ENCODE measurements at places on chromosomes 5 and 9. TPM values are rescaled to one million over a fixed set of nuclear protein-coding genes. Genes with fewer than 3 reads are reported as not detected.

- no peak for DNase-seq
Observed at GRCh38 chr9:116219686-116220085, 66.1 kb downstream of the PAPPA start.

DNA sequence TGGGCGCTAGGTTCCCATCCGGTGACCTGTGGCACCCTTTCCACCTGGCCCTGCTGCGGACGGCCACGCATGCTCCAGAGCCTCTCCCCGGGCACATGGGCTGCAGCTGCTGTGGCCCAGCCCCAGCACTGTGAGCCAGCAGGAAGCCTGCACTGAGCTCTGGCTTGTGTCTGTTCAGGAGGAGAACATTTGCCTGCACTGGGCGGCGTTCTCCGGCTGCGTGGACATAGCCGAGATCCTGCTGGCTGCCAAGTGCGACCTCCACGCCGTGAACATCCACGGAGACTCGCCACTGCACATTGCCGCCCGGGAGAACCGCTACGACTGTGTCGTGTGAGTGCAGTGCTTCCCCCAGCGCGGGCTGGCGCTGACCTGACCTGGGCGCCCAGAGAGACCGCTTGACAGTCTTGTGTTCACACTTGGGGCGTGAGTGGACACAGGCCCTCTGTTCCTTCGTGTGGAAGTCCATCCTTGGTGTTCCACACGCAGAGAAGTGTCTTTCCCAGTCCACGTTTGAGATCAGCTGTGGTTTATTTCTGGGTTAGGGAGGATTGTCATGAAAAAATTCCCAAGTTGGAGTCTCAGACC lies 66.2 kb upstream of the CACNA1B start:
- no peak for DNase-seq

DNA sequence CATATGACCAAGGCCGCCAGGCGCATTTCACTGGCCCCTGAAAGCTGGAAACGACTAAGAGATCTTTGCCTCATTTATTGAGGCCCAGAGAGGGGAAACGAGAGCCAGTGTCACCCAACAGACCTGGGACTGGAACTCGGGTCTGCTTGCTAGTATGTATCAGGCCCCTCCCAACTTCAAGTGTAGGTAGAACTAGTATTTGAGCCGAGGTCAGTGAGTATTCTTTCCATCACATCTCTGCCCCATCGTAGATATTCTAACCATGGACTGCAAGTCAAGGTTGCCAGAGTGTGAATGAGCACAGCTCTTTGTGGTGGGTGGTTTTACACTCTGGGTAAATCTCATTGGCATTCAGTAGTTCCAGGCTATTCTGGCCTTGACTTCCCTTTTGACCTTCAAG lies 42.2 kb downstream of the GPR107 start:
- DNase-seq, result no peak

DNA sequence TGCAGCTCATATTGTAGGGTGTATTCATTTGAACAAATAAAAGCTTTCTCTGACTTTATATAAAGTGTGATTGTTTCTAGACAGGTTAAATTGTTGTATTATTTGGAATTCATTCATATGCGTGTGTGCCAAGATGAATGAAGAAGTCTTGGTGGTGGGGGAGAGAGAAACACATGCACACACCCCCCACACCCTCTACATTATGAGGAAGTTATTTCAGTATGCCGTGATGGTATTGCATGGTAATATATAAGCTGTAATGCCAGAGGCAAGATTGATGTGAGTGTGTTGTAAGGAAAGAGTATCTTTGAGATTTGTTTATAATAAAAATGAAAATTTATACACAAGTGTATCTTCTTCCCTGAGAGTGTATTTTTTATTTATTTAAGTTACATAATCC lies 71.0 kb downstream of the IPO11 start:
- no peak for DNase-seq

The PKD2L2 gene
- under 0.01 TPM for total RNA-seq

- no peak for DNase-seq
Observed at GRCh38 chr5:134041570-134042411, 37.0 kb upstream of the VDAC1 start.

The TSSK1B gene
- not detected for total RNA-seq

The SEMA5A gene
- under 0.01 TPM for total RNA-seq

GRCh38 chr9:86340356-86341006 lies 13.7 kb downstream of the TUT7 start:
- DNase-seq, result no peak

GRCh38 chr9:78985084-78985738 lies 586.6 kb upstream of the TLE4 start:
- no peak for DNase-seq

GRCh38 chr5:158970569-158971014 lies 129.1 kb downstream of the EBF1 start:
- no peak for DNase-seq

GRCh38 chr5:35087991-35088390 lies 40.2 kb upstream of the AGXT2 start:
- DNase-seq, result no peak

GRCh38 chr5:58453306-58453705 lies 6.6 kb downstream of the PLK2 start:
- DNase-seq, result no peak

- DNase-seq, result no peak
Observed at GRCh38 chr9:78144663-78145377, 91.1 kb upstream of the CEP78 start.

DNA sequence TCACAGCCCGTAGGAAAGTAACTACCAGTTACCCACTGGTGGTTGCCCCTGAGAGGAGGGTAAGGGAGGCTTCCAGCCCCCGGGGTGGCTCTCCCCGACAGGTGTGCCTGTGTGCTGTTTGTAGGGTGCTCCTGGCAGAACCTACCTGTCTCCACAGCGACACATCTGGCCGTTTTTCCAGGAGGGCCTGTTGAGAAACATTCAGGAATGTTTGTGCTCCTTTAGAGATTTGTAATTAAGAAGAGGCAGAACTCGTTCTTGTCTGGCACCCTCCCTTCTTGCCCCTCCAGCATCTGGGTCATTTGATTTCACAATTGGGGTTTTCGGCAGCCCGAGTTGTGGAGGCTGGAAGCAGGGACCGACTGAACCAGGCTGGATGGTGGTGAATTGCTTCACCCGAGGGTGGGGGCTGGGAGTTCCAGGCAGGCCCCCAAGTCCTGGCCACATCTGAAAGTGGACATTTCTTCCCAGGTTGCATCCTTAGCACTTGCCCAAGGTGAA lies 74.2 kb downstream of the WWC1 start:
- DNase-seq, result no peak

The BICD2 gene
- 78.9 TPM for total RNA-seq

The FAM81B gene
- total RNA-seq, result 1.9 TPM

GRCh38 chr5:132260714-132261551 lies 3.4 kb downstream of the PDLIM4 start:
- DNase-seq, result no peak

DNA sequence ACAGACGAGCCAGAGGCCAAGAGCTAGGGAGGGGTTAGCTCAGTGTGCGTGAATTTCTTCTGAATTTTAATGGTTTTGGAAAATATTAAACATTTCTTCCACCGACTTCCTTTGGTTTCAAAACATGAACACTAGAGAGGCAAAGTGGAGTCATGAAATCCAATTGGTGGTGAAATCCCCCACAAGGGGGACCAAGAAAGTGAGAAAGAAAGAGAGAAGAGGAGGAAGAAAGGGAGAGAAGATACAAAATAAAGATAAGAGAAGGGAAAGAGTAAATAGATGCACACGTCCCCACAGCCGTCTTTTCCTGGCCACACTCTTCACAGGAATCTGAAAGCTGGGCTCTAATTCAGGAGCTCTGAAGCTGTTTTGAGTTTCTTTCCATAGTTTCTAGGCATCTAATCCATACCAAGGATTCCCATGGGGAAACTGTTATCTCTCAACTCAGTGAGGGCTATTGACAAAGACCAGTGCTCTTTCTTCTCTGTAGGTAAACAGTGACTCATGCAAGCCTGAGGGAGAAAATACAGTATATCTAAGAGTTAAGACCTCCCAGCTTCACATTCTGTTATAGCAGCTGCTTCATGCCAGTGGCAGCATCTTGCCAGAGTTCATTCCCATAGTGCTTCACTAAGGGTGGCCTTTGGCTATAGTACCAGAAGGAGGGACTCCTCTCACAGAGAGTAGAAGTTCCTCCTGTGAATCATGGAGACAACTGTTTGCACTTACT lies 115.8 kb upstream of the LIFR start:
- no peak for DNase-seq

GRCh38 chr9:5389109-5389732 lies 48.5 kb downstream of the PLGRKT start:
- no peak for DNase-seq

GRCh38 chr9:101629636-101630035 lies 34.9 kb upstream of the PPP3R2 start:
- no peak for DNase-seq

DNA sequence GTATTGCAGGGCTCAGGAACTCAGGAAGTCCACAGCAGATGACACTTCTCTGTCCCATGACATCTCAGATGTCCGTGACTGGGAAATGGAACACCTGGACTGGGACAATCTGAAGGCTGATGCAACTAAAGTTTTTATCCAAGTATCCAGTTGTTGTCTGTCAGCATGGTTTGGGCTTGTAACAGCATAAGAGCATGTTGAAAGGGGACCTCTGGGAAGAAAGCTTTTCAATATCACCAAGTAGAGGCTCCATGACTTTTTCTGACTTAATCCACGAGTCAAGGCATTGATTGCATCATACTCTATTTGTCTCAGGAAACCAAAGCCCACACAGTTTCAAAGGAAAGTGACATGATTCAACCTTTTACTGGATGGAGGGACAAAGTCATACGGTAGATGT lies 807.7 kb downstream of the MTRR start:
- DNase-seq, result no peak

DNA sequence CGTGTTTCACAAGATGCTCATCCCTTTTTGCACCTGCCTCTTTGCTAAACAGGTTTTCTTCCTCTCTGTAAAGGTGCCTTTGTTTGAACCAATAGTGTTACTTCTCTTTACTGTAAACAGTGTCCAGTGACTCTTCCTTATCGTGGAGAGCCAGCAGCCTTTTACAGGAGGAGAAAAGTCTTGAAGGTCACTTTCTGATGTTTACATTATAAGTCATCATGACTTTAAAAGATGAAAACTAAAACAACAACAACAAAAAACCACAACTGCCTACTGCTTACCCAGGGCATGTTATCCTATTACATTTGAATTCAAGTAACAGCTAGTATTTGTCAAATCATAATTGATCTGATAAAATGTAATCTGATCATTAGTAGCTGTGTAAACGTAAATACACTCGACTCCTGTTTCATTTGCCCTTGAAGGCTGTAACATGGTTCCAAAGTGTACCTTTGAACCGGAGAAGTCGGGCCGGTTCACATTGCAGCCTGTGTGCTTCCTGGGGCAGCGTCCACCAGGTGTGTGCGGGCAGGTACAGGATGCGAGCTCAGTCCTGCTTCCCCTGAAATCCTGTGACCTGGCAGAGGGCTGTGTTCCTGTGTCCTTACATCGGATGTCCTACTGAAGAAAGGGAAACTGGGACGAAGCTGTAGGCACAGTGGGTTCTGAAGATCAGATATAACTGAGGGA lies 118.1 kb downstream of the C9orf152 start:
- DNase-seq, result no peak

GRCh38 chr5:115460472-115460871 lies 84.1 kb downstream of the FEM1C start:
- DNase-seq, result no peak

DNA sequence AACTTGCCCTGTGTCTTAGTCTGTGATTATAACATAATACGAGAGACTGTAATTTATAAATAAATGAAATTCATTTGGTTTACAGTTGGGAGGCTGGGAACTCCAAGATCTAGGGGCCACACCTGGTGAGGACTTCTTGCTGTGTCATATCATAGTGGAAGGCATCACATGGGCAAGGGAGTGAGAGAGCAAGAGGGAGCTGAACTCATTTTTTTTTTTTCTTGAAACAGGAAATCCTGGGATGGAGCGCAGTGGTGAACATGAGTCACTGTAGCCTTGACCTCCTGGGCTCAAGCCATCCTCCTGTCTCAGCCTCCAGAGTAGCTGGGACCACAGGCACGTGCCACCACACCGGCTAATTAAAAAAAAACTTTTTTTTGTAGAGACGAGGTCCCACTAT lies 7.2 kb downstream of the MLANA start:
- DNase-seq, result no peak

Data from hematopoietic multipotent progenitor cell (in vitro differentiated cells).